ENCODE measurements at places on chromosomes 6 and 20.
A peak's percentile ranks its signal among the peaks of the same experiment; 100 is the strongest.

- DNase-seq: no peak
These were observed 56.9 kb downstream of the HIVEP1 start for GRCh38 chr6:12068899-12069557.

GRCh38 chr6:151999194-151999593 is 191.7 kb downstream of the ESR1 start:
- peak; percentile 10 for DNase-seq

DNA sequence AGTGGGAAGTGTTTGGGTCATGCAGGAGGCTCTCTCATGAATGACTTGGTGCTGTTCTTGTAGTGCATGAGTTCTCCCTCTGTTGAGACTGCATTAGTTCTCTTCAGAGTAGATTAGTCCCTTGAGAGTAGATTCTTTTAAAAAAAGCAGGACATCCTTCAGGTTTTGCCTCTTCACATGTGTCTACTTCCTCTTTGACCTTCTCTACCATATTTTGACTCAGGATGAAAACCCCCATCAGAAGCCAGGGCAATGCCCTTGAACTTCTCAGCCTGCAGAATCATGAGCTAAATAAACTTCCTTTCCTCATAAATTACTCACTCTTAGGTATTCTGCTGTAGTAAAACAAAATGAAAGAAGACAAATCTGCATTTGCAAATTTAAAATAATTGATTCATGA is 170.3 kb downstream of the CD109 start:
- no peak for DNase-seq

DNA sequence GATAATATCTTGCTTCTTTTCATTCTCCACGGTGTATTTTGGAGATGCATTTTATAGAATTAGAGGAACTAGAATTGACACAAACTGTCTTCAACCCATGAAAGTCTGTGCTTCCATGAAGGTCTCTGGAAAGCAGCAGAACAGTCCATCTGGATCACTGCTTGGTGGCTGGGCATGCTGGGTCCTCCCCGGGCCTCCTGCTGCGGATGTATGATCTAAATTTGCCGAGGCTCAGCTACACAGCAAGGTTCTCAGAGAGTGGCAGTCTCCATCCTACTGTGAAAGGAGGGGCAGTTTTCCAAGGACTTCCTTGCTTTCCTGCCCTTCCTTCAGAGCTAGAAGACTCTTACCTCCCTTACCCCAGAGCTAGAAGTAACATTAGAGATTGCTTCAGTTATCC is 15.1 kb downstream of the PKIG start:
- DNase-seq: peak; percentile 46

DNA sequence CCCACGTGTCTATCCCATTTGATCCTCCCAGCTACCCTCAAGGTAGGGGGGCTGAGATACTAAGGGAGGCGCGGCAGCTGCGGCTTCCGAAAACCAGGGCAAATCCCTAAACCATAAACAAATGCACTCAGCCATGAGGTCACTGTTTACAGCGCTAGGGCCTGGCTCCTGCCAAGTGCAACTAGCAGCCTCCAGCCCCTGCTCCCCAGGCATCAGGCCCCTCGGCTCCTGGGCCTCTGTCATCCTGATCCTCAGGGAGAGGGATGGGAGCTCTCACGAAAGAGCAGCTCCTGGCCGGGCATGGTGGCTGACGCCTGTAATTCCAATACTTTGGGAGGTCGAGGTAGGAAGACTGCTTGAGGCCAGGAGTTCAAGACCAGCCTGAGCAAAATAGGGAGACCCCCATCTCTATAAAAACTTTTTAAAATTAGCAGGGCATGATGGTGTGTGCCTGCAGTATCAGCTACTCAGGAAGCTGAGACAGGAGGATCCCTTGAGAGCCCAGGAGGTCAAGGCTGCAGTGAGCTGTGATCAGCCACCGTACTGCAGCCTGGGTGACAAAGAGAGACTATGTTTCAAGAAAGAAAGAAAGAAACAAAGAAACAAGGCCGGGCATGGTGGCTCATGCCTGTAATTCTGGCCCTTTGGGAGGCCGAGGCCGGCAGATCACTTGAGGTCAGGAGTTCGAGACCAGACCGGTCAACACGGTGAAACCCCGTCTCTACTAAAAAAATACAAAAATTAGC is 42.5 kb upstream of the TLDC2 start:
- DNase-seq: no peak

DNA sequence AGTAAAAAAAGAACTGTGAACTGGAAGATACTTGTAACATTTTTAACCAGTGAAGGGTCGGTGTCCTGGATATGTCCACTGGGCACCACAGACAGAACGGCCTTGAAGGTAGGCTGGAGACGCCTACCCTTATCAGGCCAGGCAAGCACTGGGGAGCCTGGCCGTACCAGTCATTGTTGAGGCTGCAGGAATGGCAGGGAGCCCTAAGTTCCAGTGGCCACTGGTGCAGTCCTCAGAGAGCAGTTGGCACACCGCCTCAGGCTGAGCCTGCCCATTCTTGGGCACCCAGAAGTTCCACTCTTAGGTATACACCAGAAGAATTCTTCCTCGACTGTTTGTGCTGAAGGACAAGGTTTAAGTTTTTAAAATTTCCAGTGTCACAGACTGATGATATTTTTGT is 20.5 kb downstream of the DNAJC5 start:
- no peak for DNase-seq

- DNase-seq: no peak
These were observed 35.9 kb upstream of the IL20RA start for GRCh38 chr6:137080711-137081110.

GRCh38 chr6:44304282-44305199 is 8.6 kb downstream of the AARS2 start:
- DNase-seq: peak; percentile 70

DNA sequence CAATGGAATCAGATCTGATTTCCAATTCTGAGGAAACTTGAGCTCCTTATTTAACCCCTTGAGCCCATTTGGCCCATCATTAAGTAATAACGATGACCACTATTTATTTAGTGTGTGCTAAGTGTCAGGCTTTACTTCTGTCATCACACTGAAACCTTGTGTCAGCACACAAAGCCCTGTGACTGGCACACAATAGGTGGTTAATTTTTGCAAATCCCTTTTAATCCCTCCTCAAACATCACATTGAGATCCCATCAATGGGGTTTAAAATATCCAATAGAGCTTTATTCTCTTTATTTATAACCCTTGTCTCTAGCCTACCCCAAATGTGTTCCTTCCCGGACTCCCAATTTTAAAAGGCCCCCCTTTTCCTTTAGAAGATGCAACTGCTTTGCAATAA is 656.8 kb upstream of the CHD6 start:
- no peak for DNase-seq

- no peak for DNase-seq
These were observed 565.0 kb upstream of the ADGRB3 start for GRCh38 chr6:68069921-68070710.

GRCh38 chr6:117555882-117556498 is 46.3 kb downstream of the GOPC start:
- peak; percentile 68 for DNase-seq

- DNase-seq: no peak
These were observed 401 bp upstream of the PHF3 start for GRCh38 chr6:63635215-63635587.

DNA sequence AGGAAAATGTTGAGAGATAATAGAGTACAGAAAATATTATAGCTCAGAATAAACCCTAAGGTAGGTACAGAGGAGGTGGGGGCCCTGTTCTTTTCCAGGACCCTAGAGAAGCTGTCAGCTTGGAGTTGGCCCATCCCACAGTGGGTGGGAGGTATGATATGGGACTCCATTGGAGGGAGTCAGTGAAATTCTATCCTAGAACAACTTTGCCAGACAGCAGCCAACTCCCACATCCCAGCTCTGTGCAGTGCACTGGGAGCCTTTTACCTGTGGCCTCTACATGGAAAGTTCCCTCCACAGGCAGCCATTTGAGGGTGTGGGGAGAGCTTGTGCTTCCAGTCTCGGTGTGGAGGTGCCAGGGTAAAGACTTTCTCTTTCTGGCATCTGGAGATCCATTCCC is 36.8 kb upstream of the CLIC5 start:
- no peak for DNase-seq

- DNase-seq: no peak
These were observed 6.7 kb upstream of the LAMP5 start for GRCh38 chr20:9507544-9508239.

GRCh38 chr6:143940011-143940597 is 68.0 kb downstream of the PLAGL1 start:
- DNase-seq: peak; percentile 53

- DNase-seq: no peak
These were observed 41.7 kb downstream of the RNF24 start for GRCh38 chr20:3973705-3974104.

- no peak for DNase-seq
These were observed 17.8 kb upstream of the GSTA5 start for GRCh38 chr6:52858416-52858815.
